SK-MEL-5 (cell line): ENCODE measurements at places on chromosomes 6 and 20. TPM values are rescaled to one million over a fixed set of nuclear protein-coding genes. Genes with fewer than 3 reads are reported as not detected.

The C4A gene
- total RNA-seq: 1.6 and 2.2 TPM in 2 replicates

DNA sequence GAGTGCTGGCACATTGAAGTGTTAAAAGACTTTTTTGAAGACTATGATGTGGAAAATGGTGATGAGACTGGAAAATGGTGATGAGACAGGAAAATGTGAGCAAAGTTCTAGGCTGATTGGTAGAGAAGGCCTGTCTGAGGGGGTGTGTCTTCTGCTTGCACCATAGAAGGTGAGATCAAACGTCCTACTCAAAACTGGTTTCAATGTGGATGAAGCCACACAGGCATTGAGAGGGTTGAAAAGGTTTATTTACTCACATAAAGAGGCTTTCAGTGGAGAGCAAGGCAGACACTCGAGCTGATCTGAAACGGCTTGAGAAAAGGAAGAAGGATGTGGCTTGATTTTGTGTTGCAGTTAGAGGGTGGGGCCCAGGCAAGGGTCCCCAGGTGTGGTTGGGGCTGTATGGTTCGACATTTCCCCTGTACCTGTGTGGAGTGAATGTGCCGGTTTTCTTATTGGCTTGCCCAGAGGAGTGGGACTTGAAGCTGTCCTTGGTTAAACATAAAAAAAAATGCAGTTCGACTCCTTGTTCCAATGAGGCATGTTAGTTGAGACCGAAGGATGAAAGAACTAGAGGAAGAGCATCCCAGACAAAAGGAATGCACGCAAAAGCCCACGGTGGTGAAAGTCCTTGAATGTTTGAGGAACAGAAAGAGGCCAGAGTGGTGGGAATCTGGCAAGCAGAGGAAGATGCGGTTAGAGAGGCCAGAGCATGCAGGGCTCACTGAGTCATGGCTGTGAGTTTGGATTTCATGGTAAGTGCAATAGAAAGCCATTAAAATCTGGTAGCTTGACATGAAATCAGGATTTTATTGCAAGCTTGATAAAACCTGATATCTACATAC lies 172.3 kb downstream of the EPM2A start:
- no peak for DNase-seq

The RBPJL gene
- total RNA-seq: not detected in 2 replicates

GRCh38 chr20:25863536-25864325 lies 167.1 kb upstream of the ZNF337 start:
- no peak for DNase-seq

GRCh38 chr6:37242429-37243052 lies 15.0 kb upstream of the TBC1D22B start:
- DNase-seq: peak; percentile 61

DNA sequence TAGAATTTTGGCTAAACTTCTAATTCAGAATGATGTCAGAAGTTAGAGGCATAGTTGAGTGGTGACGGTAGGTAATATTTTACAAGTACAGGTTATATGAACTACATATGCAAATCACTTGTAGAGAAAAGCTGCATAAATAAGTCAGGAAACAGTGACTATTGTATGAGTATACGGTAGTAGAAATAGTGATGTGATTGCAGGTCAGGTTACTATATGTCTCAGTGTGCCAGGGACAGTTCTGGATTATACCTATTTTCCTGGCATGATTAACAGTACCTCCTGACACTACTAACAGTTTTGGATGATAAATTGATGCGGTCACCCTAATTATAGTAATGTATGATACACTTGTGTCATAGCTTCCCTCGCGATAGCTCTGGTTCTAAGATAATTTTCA lies 9.2 kb downstream of the DNAH8 start:
- no peak for DNase-seq

The NT5E gene
- 15.2 and 15.4 TPM in 2 replicates for total RNA-seq

The FKBP1C gene
- 0.98 and 1.4 TPM in 2 replicates for total RNA-seq

DNA sequence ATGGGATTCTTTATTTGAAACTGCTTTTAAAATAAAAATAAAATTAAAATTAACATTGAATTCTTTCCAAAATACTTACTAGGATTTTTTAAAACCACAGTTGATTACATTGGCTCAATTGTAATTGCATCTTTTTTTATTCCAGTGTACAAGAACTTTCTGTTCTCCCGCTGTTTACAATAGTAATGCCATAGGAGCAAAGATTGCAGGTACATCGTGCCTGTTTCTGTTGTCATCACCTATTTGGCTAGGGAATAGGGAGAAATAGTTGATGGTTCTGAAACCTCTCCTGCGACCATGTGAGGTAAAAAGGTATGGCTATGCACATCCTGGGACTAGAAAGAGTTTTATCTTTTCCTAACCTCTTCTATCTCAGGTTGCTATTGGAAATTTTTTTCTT lies 28.2 kb upstream of the RHAG start:
- no peak for DNase-seq

The SLC16A10 gene
- 5.9 and 7.3 TPM in 2 replicates for total RNA-seq

The SLC17A2 gene
- total RNA-seq: not detected in 2 replicates

DNA sequence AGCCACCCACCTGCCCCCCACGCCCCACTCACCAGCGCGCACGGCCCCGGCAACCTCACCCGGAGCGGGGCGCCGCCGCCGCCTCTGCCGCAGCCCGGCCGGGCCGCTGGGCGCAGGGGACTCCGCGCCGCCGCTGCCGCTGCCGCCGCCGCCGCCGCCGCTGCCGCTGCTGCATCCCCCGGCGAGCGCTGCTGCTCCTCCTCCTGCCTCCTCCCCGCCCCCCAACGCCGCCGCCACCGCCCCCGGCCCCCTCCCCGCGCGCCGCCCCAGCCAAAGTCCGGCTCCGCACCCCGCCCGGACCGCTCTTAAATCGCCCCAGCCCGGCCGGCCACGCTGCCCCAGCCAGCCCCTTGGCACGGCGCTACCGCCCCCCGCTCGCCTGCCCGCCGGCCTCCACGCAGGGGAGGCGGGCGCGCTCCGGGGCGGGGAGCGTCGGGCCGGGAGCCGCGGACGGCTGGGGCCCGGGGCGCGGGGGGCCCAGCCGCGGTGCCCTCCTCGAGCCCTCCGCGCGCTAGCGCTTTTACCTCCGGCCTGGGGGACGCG lies at the start of gene SULF2:
SULF2 (minus strand) TSS at position 171 of the 543 bp plus-strand sequence. CDS start 28,118 bp downstream, outside the sequence.
- no peak for DNase-seq

The FBXO30 gene
- 6.2 and 7.1 TPM in 2 replicates for total RNA-seq

DNA sequence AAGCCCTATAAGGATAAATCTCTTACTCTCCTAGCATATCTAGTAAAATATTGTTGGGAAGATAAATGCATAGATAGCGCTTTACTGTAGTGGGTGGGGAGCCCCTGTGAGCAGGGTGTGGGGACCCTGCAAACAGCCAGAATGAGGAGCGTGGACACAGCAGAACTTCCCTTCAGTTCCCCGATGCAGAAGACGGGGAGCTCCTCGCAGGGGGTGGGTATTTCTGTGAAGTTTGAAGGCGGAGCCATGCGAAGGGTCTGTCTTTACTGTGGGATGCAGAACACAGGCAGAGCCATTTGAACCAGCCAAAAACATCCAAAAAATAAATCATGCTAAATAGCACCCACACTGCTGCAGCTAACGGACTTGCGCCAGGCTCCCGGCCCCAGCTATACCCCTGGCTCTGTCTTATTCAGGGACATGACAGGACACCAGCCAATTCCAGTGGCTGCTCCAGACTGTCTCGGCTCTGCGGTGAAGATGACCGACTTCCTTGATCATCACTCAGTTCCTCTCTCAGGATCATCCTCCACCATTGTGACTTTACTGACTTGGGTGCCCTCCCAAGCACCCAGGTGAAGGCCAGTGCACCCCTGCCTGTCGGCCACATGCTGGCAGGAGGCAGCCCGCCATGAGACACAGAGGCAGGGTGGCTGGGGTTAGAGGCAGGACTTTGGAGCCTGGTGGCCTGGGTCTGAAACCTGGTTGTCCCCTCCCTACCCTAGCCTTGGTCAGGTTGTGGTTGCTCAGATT lies 134.5 kb downstream of the SMOC2 start:
- no peak for DNase-seq

- DNase-seq: no peak
These were observed 13.0 kb downstream of the GLP1R start for GRCh38 chr6:39061588-39061987.

The LIN28B gene
- total RNA-seq: 0.13 and 0.19 TPM in 2 replicates

GRCh38 chr6:3291987-3292386 lies 33.2 kb downstream of the PSMG4 start:
- DNase-seq: no peak

DNA sequence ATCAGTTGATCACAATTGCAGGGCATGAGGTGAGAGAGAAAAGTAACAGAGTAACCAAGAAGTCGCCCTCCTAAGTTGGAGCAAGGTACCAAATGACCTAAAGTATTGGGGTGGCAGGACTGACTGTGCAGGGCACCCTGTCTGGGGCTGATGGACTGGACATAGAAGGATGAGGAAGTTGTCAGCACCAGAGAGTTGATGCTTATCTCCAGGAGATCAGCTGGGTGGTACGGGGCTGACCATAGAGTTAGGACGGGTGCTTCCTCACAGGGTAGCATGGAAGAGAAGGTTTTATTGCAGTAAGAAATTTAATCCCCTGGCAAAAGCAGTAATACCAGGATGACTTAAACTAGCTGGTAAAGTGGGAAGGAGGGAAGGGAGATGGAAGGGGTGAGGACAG lies 66.7 kb downstream of the TMEM170B start:
- no peak for DNase-seq

GRCh38 chr6:80446454-80447045 lies 340.1 kb downstream of the BCKDHB start:
- DNase-seq: no peak

GRCh38 chr6:108242721-108243120 lies 18.1 kb downstream of the SNX3 start:
- no peak for DNase-seq

The TPD52L1 gene
- 53.6 and 54.5 TPM in 2 replicates for total RNA-seq

GRCh38 chr6:140414966-140415620 lies 1040.6 kb upstream of the CITED2 start:
- no peak for DNase-seq

GRCh38 chr20:3275966-3276679 lies 37.1 kb upstream of the SLC4A11 start:
- no peak for DNase-seq

The ADGRB3 gene
- 3.6 and 3.8 TPM in 2 replicates for total RNA-seq

GRCh38 chr6:68710496-68710895 lies 75.4 kb downstream of the ADGRB3 start:
- no peak for DNase-seq

The LINC00237 gene
- total RNA-seq: not detected in 2 replicates

The MCCD1 gene
- total RNA-seq: not detected in 2 replicates

DNA sequence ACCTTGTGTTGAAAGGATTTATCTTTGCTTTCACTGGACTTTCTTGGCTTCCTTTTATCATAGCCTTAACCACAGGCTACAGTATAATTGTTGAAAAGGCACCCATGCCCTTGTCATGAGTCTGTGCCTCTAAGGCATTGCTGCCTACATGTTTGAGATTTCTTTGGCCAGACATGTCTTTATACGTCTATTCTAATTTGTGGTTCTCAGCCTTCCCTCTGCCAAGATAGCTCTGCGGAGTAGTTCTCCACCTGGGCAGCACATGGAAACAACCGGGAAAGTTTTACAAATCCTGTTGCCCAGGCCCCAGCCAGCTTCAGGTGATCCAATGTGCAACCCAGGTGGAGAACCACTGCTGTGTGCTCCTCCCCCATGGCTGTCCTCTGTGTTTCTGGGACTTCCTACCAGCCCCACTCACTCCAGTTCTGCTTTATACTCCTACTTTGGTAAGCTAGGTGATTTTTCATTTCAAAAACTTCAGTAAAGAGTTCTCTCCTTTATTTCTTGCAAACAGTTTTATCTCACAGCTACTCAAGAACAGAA lies 159.6 kb upstream of the MYLIP start:
- DNase-seq: no peak

The RAET1L gene
- not detected in 2 replicates for total RNA-seq

DNA sequence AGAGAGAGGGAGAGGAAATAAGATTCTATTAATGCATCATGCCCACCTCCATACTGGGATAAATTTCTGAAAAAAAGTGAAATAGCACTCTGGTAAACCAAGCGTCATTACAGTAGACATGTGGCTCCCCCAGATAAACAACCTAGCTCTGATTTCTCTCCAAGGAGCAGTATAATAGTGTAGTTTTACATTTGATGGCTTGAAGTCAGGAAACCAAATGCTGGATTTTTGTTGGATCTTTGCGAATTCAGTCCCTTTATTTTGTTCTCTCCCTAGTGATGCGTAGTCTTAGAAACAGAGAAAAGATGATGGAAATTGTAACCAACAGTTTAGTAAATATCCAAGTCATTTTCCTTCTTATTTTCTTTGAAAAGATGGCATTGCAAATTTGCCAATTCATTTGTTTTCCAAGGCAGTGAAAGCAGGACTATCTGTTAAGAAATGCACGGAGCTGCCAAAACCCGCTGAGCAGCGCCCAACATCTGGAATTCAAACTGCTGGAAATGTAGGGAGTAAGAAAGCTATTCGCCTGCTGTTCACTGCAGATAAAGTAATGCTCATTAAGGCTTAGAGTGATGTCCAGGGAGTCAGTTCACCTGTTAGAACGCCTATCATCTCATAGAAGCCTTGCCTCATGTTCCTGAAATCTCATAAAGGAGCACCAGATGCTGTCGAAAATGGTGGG lies 85.7 kb upstream of the DOK5 start:
- DNase-seq: no peak

- peak; percentile 45 for DNase-seq
These were observed 301.0 kb upstream of the SLC35B3 start for GRCh38 chr6:8736156-8736895.

GRCh38 chr6:25764611-25765010 lies 10.1 kb downstream of the SLC17A4 start:
- no peak for DNase-seq

The PFDN6 gene
- 128 and 143 TPM in 2 replicates for total RNA-seq

The BMP6 gene
- total RNA-seq: 0.05 TPM in 2 replicates

- peak; percentile 55 for DNase-seq
These were observed 7.7 kb upstream of the CD109 start for GRCh38 chr6:73688351-73688750.

- peak; percentile 33 for DNase-seq
These were observed 44.9 kb upstream of the SUPT3H start for GRCh38 chr6:45422503-45423110.

The LPA gene
- total RNA-seq: not detected in 2 replicates

DNA sequence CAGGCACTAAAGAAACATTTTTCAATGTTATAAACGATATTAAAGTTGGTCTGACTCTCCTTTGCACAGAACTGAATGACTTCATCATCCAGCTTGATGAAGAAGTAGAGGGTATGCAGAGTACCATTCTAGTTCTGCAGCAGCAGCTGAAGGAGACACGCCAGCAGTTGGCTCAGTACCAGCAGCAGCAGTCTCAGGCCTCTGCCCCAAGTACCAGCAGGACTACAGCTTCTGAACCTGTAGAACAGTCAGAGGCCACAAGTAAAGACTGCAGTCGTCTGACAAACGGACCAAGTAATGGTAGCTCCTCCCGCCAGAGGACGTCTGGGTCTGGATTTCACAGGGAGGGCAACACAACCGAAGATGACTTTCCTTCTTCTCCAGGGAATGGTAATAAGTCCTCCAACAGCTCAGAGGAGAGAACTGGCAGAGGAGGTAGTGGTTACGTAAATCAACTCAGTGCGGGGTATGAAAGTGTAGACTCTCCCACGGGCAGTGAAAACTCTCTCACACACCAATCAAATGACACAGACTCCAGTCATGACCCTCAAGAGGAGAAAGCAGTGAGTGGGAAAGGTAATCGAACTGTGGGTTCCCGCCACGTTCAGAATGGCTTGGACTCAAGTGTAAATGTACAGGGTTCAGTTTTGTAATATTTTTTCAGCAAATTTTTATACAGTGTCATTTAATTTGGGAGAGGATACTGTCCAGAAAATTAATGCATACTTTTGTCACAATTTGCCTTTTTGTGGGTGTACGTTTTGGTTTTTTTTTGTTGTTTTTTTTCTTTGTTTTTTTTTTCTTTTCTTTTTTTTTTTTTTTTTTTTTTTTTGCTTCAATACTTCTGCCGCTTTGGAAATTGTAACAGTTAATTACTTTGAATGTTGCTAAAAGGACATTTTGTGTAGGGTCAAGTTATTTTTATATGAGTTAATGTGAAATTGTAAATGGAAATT lies 6.6 kb upstream of the ACAT2 start:
- DNase-seq: no peak
